ENCODE measurements at places on chromosomes 2 and 18.
A peak's percentile ranks its signal among the peaks of the same experiment; 100 is the strongest.

DNA sequence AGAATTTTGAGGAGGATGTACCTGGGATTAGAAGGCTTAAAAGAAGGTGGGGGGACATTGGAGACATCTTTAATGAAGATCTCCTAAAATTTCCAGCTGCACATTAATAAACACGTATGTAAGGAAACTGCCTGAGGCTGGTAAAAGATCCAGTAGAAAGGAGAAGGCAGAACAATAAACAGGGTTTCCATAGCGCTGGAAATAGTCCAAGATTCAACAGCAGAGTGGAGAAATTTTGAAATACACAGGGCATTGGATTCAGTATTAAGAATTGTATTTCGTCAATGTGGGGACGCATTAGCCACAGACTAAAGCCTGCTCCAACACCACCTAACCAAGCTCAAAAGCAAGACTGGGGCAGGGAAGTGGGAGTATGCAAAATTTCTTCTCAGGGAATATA lies 606.9 kb upstream of the NRXN1 start:
- DNase-seq, result no peak

DNA sequence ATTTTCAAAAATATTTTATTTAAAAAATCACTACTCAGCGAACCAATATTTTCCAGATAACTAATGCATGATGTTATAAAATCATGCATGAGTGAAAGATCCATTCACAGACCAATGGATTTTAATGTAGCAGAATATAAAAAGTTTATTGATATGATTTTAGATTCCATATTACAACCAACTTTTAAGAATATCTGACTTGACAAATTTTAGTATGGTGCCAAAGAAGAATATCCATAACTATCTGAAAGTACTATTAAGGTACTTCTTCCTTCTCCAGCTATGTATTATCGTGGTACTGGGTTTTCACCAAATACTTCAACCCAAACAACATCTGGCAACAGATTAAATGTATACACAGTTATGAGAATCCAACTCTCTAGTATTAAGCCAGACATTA lies 99.9 kb upstream of the NOSTRIN start:
- no peak for DNase-seq

DNA sequence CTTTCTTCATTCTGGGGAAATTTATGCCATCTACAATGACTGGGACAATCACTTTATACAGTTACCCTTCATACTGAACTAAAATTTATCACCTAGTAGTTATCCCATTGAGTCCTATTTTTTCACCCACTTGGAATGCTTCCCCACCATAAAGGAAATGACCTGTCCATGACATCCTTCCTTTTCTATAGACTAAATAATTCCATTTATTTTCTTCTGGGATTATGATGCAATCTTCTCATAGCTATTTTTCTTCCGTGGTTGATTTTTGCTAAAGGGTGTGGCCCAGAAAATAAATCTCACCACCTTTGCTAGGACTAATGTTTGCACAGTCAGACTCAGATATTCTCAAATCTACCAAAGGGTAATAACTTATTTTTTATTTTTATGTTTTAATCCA lies 186.1 kb upstream of the NRXN1 start:
- peak; percentile 4 for DNase-seq

GRCh38 chr2:10837298-10838266 lies 25.0 kb upstream of the PDIA6 start:
- DNase-seq, result no peak

DNA sequence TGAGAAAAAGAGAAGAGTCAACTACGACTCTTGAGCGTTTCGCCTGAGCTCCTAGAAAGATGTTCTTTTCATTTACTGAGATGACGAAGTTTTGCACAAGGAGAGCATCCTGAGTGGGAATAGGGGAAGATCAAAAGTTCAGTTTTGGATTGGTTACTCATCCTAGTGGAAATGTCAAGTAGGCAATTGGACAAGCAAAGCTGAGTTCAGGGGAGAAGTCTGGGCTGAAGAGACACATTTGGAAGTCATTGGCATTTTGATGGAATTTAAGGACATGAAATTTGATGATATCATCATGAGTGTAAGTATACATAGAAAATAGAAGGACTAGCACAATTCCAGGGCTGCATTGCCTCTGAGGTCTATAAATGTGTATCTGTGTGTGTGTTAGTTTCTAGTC lies 416.6 kb downstream of the RAD51AP2 start:
- peak; percentile 68 for DNase-seq

- peak; percentile 79 for DNase-seq
Observed at GRCh38 chr2:214604861-214605260, 194.0 kb downstream of the VWC2L start.
